AG04450 (cell line): ENCODE measurements at places on chromosomes 16 and 17.
A peak's percentile ranks its signal among the peaks of the same experiment; 100 is the strongest.

- no peak for DNase-seq
Measured at GRCh38 chr16:27384425-27384824, 17.5 kb upstream of the IL21R start.

- DNase-seq = no peak
Measured at GRCh38 chr16:23172583-23172982, 10.0 kb upstream of the SCNN1G start.

- no peak for DNase-seq
Measured at GRCh38 chr17:3994221-3994576, 30.0 kb upstream of the ATP2A3 start.

- no peak for DNase-seq
Measured at GRCh38 chr17:14209215-14209614, 27.4 kb downstream of the CDRT15 start.

DNA sequence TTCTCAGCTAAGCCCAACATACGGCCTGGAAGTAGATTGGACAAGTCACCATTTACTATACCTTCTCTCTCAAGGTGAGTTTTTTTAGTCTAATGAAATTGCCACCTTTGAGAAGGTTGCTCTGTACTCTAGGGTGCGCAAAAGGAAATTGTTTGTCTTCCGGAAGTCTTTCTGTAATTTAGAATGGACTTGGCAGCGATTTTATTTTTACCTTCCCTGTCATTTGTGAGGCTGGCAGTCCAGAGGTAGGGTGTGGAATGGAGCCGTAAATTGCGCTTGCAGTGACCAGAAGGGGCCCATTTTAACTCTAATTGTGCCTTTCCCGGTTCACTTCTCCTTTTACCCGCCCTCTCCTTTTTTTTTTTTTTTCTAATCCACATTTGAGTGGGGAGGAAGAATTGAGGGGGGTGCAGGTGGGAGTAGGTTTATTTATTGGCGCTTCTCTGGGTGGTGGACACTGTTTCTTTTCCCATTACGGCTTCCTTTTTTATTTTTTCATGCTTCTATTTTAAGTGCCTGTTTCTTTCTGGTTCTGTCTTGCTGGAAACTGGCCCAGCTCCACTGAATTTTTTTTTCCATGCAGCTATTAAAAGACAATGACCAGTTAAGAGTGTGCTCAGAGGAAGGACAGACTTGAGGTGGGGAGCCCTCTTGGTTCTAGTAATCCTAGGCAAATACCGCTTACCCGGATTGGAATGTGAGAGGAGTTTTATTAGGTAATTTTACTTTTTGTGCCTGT, 89.7 kb upstream of the CLEC18A start:
- DNase-seq = peak; percentile 24

GRCh38 chr17:28745786-28746411, 2.1 kb downstream of the TRAF4 start:
- DNase-seq = no peak

DNA sequence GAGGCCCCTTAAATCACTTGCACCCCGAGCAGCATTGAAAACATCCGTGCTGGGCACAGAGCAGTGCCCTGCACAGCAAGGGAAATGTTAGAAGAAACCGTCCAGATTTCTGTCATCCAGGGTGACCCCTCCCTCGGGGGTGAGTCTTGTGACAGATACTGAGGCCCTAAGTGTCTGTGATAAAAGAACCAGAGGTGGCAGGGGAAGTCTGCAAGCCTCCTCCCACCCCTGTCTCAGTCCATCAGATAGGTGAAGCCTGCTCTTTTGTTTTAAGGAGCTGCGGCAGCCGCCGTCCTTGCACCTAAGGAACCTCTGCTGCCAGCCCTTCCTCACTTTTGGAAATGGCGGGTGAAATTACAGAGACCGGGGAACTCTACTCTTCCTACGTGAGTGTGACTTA, 845 bp upstream of the NAT9 start:
- no peak for DNase-seq

DNA sequence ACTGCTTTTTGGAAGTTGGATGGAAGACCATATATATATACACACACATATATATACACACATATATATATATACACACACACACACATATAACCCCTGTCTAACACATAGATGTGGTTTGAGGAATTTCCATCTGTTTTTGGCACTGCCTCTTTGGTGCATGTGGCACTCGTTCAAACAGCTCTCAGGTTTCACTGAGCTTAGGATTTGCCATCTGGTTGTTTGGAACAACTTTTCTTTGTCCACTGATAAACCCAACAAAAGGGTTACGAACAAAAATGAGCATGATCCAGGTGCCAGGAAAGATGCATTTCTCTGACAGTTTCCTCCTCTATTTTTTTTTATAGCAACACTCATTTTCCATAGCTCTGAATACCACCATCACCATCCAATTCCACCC, 14.6 kb upstream of the KCNJ16 start:
- DNase-seq = peak; percentile 10
